ENCODE measurements at places on chromosomes 16 and 17. TPM values are rescaled to one million over a fixed set of nuclear protein-coding genes. Genes with fewer than 3 reads are reported as not detected.

Gene TNS4
- total RNA-seq: 1.3 TPM

Gene CIBAR2
- total RNA-seq: not detected

DNA sequence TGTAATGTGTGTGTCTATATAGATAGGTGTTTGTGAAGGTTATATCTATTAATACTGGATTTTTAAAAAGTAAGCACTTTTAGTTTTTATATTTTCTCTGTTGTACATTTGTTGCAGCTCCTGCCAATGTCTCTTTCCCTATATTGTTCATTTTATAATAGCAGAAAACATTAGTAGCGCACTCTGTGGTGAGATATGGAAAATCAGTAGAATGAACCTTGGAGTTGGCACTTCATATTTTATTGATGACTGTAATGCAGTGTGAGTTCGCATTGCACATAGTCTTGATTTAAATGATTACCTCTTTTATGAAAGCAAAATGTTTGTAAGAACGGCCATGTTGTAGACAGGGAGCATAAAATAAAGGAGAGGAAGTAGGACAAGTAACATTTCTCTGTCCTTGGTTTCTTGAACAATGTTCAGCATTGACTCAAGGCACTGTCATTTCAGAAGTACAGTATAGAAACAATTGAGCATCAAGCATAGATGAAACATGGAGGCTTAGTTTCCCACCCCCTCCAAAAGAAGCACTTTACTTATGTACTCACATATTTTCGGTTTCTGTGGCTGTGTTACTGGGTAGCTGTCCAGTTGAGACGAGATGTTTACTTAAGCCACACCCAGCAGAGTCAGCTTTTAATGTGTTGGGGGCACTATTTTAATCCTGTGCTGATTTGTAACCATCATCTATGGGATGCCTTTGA is 74.0 kb downstream of the TANC2 start:
- DNase-seq: no peak

DNA sequence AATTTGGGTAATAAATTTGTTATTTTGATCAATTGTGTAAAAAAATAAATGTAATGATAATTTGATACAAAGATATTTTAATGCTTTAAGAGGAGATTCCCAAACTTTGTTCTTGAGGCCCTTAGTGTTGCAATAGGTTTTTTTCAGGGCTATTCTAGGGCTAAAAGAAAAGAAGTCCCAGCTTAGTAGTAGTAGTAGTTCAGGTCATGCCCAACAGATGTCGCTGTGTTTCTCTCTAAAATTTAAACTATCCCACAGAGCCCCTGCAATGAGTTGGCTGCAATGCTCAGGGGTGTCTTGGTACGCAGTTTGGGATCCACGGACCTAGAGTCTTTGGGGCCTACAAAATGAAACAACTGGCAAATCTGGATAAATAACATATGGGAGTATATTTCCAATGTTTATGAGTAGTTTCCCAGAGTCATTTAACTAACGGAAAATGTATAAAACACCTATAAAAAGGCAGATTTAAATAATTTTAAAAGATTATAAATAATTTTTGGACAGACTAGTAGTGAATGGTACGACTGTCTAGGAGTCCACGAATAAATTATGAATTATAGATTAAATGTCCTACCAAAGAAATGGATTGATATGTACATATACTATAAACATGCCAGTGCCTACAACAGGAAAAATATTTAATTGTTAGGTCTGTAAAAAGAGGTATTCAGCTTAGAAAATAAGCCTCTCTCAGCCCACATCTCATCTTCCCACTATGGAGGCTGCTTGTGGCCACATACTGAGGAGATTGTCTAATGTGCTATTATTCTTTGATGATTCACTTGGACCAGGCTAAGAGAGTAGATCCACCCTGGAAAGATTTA is 228.5 kb upstream of the PMFBP1 start:
- no peak for DNase-seq

- DNase-seq: no peak
Observed at GRCh38 chr17:35972535-35972934, 8.8 kb downstream of the CCL16 start.

Gene TMEM95
- not detected for total RNA-seq

Gene GAS7
- 52.1 TPM for total RNA-seq

Gene CD300LB
- 5.6 TPM for total RNA-seq

- no peak for DNase-seq
Observed at GRCh38 chr17:74042744-74043486, 160.6 kb upstream of the RPL38 start.

Gene DCTN5
- 36.5 TPM for total RNA-seq

DNA sequence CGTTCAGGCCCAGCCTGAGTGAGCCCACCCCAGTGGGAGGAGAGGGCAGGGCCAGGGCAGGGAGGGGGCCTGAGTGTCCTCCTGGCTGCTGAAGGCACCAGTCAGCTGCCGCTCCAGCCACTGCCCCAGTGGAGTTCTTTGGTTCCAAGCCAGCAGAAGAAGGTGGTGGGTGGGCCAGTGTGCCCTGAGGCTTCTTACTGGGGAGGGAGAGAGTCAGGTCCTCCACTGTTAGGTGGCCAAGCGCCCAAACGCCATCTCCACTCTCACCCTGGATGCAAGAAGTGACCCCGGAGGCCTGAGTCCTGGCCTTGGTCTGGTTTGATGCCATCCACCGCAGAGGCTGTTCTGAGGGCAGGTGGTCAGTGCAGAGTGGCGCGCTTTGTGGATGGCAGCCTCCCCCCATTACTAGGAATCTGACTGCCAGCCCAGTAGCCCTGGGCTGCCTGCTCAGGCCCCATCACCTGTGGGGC is 2.2 kb downstream of the RNF213 start:
- DNase-seq: no peak
